ENCODE measurements at places on chromosomes 2 and 18.

DNA sequence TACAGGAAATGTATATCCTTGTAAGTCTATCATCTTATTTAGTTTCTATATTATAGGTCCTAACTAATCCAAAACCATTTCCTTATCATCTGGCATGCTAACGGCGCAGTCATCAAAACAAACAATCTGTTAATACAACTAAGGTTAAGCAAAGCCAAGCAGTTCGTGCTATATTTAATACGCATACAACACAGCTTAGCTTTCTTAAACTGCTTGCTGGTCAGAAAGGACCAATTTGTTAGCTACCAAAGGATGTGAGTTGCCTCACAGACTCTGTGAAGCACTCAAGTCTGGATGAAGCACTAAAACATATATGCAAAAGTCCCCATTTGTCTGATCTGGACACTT, 67.0 kb downstream of the ZEB2 start:
- peak; percentile 69 for DNase-seq

DNA sequence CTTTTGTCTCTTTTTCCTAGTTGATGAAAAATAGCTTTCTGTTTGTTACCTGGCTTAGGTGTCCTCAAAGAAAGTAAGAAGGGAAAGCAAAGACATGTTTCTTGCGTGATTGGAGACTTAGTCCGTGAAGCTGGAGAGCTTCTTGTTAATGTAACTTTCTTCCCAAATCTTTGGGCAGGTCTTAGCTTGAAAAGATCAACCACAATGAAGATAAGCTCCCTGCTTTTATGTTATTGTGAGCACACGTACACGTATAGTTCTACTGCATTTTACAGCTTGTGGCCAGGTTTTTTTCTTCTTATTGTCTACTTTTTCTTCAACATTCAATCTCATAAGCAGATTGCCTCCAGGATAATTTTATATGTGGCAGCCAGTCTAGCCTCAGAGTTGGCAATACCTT, 99.8 kb downstream of the DIS3L2 start:
- DNase-seq, result no peak

DNA sequence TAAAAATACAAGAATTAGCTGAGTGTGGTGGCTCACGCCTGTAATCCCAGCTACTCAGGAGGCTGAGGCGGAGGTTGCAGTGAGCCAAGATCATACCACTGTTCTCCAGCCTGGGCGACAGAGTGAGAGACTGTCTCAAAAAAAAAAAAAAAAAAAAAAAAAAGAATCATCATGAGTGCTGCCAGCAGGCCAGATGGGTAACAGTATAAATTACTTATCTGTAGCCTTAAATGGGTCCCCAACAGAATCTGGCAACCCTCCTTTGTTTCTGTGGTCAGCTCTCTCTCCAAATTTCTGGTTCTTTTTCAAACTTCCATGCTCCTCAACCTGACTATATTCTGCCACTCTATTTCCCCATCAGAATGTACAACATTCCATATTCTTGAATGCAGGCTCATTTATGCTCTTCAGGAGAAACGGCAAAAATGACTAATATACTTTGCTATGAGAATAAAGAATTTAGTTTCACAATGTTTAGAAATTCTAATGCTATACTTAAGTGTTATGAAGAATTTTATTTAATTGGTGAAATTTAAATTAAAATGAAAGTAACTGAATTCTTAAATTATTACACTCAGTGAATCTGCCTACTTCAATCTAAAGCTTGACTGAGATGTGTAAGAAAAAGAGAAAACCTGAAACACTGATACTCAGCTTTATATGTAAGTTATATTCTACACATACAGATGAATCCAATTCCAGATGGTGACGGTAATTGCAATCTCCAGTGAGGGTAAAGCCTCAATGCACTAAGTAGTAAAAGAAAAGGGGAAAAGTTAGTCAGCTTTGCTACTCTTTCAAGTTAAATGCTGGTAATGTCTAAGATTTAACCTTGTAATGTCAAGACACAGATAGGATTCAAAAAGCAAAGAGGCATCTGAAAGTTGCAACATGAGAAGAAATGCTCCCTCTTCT, 24.8 kb downstream of the LPIN2 start:
- peak; percentile 85 for DNase-seq

- no peak for DNase-seq
Measured at GRCh38 chr2:22855081-22855480, 529.9 kb upstream of the KLHL29 start.

- DNase-seq, result no peak
Measured at GRCh38 chr2:31258351-31258750, 24.4 kb downstream of the EHD3 start.
